ENCODE measurements at places on chromosomes 16 and 17.

GRCh38 chr16:17417740-17418139 lies 53.0 kb downstream of the XYLT1 start:
- no peak for DNase-seq

DNA sequence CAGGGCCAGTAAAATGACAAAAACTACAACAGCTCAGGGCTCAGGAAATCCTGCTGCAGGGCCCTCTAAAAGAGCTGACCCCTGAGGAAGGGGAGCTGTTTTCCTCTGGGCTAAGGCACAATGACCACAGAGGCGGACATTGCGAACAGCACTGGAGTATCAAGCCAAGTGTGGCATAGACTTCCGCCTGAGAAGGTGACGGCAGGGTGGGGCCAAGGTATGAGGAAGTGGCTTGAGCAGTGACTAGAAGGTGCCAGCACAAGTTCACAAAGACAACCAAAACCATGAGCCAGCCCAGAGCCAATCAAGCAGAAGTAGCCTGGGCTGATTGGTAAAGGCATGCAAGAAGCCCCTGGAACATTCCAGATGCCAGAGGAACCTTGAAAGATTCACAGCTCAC lies 13.9 kb downstream of the ERN2 start:
- DNase-seq: no peak

DNA sequence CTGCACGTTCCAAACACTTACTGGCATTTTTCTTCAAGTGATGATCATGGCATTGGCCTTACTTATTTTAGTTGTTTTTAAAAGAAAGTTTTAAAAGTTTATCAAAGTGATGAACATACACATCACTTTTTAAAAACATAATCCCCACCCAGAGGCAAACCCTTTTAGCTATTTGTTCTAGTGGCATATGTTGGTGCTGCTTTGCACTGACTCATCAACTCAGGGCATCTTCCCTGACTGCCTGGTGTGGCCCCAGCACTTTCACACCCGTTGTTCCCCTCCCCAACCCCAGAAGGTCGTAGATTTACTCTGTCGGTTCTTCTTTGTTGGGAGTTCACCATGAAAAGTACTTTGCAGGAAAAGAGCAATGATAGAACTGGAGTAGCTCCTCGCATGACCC lies 161.3 kb downstream of the RPTOR start:
- no peak for DNase-seq

- no peak for DNase-seq
These were observed 5.2 kb upstream of the CCL13 start for GRCh38 chr17:34351096-34351495.

DNA sequence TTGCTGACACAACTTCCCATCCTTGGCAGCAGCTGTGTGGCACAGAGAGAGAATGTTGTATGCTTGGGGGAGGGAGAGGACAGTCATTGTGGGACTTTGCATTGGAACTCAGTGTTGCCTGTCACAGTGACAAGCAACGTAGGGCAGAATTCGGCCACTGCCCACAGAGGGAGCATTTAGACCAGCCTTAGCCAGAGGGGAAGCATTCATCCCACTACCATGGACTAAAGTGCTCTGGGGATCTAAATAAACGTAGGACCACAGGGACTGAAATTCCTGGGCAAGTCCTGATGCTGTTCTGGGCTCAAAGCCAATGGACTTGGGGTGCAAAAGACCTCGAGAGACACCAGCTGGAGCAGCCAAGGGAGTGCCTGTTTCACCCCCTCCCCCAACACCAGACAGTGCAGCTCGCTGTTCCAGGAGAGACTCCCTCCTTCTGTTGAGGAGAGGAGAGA lies 44.9 kb downstream of the ABCA8 start:
- no peak for DNase-seq

DNA sequence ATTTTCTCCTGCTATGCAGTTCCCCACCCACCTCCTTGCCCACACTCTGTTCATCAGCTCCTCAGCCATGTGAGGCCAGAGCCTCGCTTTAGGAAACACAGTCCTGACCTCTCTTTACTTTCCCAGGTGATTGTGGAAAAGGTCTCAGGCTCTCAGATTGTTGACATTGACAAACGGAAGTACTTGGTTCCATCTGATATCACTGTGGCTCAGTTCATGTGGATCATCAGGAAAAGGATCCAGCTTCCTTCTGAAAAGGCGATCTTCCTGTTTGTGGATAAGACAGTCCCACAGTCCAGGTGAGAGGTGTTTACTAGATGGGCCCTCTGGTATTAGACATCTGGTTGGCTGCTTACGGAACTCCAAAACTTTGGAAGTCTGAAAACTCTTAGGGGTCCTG lies 1.7 kb downstream of the GABARAPL2 start:
- DNase-seq: no peak

- DNase-seq: peak; percentile 47
These were observed 8.3 kb downstream of the PIK3R6 start for GRCh38 chr17:8859027-8859803.

GRCh38 chr16:85709766-85710585 lies 21.2 kb upstream of the GINS2 start:
- no peak for DNase-seq

GRCh38 chr17:42760652-42761581 lies at the start of gene RAMP2:
Gene RAMP2 (plus strand): TSS chr17:42761227. CDS start chr17:42761262, 35 bp downstream.
- peak; percentile 47 for DNase-seq

DNA sequence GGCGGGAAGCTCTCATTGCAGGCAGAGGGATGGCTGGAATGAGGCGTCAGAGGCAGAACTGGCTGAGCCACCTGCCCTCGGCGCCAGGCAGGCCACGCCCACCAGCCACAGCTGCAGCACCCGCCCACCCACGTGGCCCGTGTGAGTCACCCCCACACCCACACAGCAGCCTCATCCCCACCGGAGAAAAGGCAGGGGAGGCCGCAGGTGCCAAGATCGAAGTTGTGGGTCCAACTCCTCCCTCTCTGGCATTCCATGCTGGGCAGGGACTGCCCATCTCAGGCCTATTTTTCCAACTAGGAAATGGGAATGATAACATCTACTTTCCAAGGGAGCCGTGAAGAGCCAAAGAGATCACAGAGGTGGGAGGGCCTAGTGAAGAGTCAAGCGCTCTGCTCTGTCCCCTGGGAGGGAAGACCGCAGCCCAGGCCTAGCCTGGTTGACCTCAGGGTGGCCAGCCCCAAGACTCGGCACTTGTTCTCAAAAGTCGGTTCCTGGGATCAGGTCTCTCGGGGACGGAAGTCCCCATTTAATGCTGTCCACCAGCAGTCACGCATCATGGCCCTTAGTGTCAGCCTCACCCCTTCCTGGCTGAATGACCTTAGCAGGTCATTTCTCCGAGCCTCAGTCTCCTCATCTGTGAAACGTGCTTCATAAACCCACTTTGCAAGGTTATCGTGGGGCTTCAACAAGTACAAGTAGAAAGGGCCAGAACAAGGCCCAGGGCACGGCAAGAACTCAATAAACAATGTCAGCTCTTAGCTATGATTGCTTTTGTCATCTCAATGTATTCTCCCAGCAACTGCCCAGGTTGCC lies at the start of gene TRPV3:
TRPV3 (minus strand) TSS at position 45 of the 816 bp plus-strand sequence. CDS start 2,962 bp downstream, outside the sequence.
- peak; percentile 38 for DNase-seq

DNA sequence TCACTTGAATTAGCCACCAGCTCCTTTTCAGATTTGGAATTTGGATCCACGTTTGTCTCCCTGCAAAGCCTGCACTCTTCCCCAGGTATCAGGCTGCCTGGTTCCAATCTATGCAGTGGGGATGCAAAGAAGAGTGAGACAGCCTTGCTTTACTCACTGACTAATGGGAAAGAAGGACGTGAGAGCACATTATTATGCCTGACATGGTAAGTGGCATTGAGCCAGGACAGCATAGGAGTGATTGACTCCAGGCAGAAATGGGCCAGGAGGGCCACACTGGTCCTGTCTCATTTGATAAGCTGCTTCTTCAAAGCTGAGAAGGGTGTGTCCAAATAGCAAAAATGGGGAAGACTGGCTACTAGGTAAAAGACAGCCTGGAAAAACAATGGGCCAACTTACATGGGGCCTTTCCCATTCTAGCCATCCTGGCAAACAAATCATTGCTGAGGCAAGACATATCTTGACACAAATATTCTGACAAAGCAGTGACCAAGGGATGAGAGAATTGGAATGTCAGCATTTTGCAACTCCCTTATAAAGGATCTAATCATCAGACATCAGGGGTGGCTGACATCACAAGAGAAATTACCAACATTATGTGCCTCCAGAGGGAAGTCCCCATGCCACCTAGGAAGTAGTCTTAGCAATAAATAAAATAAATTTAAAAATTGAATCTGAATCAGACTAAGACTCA lies 38.6 kb downstream of the CDH11 start:
- no peak for DNase-seq

DNA sequence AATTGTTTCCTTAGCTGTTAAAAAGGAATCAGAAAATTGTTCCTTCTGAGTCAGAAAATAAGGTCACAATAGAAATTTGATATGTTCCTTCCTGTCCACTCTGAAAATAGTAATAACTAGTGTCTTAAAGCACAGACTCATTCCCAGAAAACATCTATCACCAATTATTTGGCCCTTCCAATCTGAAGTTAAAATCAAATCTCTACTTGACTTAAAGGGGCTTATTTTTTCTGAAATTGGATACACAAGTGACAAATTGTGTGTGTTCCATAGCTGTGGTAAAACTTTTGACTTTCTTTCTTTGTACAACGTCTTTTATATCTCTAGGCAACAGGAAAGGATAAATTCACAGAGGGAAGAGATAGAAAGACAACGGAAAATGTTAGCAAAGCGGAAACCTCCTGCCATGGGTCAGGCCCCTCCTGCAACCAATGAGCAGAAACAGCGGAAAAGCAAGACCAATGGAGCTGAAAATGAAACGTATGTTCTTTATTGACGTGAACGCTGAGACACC lies 54.5 kb upstream of the MRC2 start:
- no peak for DNase-seq

DNA sequence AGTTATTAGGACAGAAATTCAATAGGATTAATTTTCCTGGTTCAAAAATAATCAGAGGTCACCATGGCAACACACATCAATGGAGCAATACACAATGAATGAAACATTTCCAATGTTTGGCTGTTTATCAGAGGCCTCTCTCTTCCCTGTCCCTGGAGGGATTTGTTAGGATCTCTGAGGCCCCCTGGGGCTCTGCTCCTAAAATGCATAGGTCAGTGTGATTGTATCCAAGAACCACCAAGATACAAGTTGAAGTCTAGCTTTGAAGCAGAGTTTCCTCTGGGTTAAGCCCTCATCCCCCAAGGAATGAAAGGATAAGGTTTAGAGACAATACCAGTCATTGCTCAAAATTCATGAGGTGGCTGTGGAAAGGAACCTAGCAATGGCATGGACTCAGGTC lies 561.2 kb upstream of the C16orf82 start:
- no peak for DNase-seq

DNA sequence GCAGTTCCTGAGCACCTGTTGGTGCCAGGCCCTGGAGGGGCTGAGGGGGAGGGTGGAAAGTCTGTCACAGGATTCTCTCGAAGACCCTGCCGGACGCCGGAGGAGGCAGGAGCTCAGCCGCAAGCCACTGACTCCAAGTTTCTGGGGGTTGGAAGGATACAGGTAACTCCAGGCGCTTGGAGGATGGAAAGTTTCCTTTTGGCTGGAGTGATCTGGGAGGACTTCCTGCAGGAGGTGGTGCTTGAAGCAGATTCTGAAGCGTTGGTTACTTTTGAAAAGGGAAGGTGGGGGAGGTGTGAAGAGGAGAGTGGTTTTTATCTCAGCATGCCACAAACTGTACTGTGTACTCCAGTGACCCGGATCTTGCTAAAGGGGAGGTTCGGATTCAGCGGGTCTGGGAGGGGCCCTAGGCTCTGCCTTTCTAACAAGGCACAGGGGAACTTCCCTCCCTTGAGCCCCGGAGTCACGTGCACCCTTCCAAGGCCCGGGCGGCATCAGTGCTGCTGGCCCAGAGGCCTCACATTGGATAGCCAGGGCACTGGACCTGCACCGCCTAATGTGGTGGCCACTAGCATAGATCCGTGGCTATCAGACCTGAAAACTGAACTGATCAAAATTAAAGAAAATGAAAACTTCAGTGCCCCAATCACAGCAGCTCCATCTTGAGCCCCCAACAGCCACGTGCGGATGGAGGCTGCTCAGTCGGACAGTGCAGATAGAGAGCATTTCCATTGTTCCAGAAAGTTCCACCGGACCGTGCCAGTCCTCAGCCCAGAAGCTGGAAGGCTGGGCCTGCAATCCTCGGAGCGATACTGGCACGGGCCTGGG lies 42.2 kb upstream of the GSE1 start:
- peak; percentile 99 for DNase-seq

DNA sequence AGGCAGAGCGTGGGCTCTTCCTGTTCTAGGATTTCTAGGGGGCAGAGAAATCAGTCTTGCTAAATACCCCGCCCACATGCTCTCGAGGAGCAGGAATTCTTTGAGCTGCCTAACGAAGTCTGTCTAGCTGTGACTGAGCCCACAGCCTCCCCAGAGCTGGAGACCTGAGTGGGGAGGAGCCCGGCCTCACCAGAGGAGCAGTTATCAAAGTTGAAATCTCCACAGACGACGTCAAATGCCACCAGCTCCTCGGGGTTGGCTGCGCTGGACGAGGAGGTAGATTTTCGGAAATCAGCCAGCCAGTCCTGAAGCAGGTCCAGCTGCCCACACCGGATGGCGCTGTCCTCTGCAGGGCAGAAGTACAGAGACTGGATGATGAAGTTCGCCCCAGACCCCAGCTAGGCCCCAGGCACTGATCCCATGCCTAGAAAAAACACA lies 53.8 kb downstream of the PRMT7 start:
- no peak for DNase-seq

DNA sequence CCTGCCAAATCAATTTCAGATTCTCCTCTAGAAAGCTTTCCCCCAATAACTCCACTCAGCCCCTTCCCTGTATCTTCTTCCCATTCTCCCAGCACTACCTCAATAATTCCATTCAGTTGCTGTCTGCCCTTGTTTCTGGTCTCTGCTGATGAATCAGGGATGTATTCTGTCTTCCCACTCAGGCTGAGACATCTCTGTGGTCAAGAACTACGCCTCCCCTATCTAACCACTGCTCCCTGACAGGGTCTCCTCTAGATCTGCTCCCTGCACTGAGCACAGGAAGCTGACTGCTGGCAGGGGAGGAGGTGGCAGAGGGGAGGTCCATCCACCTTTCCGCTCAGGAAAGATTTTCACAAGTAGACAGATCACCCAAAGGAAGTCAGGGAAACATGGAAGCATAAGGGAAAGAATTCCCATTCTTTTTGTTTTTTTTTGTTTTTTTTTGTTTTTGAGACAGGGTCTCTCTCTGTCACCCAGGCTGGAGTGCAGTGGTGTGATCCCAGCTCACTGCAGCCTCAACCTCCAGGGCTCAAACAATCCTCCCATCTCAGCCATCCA lies 16.9 kb upstream of the SP2 start:
- no peak for DNase-seq

- no peak for DNase-seq
These were observed 343.8 kb upstream of the RBFOX1 start for GRCh38 chr16:6988846-6989245.

GRCh38 chr17:56317351-56318208 lies 164.3 kb downstream of the ANKFN1 start:
- DNase-seq: no peak

- no peak for DNase-seq
These were observed 57.4 kb downstream of the PIPOX start for GRCh38 chr17:29100296-29100695.

GRCh38 chr16:3115003-3115402 lies 2.6 kb downstream of the ZNF205 start:
- DNase-seq: no peak

GRCh38 chr17:8798846-8799569 lies at the start of gene MFSD6L:
Gene MFSD6L (minus strand): TSS chr17:8799365. CDS start chr17:8799120, 245 bp downstream.
- DNase-seq: no peak

GRCh38 chr16:89697616-89698331 lies 3.7 kb downstream of the SPATA2L start:
- DNase-seq: no peak

GRCh38 chr16:50121278-50121677 lies 31.8 kb upstream of the TENT4B start:
- no peak for DNase-seq

GRCh38 chr16:83356266-83356665 lies 451.5 kb upstream of the HSBP1 start:
- peak; percentile 73 for DNase-seq
